ENCODE measurements at places on chromosomes 7 and 10.

DNA sequence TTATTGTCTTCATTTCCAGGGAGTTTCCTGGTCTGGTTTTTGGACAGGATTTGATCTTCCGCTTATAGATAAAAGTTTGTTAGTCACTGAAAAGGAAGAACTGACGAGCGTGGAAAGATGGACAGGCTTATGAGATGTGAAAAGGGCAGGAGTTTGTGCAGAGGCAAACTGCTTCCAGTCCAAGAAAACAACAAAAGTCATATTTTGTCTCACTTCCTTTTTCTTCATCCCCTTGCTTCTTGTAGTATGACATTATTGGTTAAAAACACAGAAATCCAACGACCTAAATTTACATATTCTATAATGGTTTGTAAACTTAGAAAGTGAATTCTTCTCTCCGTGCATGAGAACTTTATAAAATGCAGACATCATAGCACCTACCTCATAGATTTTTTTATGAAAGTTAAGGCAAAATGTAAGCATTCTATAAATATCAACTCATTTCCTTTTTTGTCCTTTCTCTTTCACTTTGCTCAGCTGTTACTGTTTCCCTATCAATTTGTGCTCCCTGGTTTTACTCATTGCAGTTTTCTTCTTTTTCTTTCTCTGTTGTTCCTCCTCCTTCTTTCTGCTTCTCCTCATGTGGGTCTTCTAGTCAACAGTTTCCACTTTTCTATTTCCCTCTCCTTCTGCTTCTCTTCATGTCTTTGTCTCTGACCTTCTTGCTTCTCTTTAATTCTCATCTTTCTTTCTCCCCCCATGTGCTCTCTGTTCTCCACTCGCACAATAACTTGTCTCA, 370.2 kb downstream of the ARL4A start:
- DNase-seq: no peak

GRCh38 chr7:74199551-74200355, 10.1 kb upstream of the LAT2 start:
- DNase-seq: no peak

- DNase-seq: no peak
These were observed 108.3 kb upstream of the HDAC9 start for GRCh38 chr7:18387191-18387735.

DNA sequence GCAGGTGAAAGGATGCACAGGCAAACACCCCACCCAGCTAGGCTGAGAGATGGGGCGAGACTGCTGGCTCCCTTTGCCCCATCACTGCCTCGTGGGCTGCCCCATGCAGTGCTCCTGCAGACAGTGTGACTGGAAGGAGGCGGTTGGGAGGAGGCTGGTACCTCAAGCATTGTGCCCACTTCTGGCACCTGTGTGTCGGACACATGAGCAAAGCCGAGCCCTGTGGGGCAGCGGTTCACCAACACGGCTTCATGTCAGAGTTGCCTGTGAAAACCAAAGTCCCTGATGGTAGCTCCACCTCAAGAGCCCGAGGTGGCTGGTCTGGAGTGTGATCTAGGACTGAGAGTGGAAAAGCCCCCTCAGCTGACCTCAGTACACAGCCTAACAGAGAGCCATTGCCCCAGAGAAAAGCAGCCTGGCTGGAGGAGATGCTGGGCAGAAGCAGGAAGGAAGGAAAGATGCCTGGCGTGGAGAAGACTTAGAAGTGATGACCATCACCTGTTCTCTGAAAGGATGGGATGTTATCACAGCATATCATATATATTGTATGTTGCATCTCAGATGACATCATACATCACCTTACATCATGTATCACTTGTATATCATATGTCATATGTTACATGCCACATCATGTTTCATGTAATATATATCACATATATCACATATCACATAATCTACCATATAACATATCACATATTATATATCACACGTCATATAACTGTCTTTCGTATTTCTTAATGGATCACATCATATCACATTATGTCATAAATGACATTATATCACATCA, 75.6 kb downstream of the ADCY1 start:
- no peak for DNase-seq

DNA sequence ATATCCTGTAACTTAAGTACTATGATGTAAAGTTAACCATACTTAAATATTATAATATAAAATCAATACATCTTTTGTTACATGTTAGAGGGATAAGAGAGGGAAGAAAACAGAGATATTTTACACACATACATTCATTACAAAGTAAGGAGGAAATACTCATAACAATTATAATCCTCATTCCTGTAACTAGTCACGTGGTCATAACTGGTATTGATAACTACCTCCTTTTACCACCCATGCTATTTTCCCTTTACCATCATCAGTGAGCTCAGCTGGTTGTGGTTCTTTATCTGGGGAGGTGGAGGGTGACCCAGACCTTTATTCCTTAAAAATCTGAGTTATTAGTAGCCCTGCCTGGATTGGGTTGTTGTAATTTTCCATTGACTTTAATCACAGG, 8.3 kb downstream of the GIMAP8 start:
- no peak for DNase-seq

DNA sequence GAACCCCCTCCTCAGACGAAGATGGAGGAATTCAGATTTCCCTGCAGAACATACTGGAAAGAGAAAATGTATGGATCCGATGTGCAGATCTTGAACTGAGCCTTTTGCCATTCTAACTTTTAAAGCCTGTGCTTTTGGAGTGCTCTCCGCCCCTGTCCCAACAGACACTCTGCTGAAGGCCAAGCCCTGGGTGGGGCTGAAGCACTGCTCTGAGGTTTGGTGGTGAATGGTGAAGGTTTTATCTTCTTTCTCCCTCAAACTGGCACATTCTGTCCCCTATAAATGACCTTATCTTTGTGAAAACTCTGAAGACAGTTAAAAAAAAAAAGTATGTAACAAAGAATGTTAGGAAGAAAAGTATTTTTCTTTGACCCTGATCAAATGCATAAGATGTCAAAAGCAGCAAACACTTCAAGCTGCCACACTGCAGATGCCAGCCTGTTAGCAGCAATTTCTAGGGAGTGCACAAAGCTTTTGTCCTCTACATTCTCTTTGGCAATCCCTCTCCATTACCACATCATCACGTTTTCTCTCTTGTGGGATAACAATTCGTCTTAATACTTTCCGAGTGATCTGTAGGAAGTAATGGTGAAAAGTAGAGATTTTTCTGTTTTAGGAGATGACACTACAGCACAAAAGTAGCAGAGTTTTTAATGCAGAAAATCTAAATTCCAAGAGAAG, 137.3 kb upstream of the CCDC6 start:
- no peak for DNase-seq

- no peak for DNase-seq
These were observed 17.3 kb downstream of the CCDC3 start for GRCh38 chr10:12984165-12984747.

DNA sequence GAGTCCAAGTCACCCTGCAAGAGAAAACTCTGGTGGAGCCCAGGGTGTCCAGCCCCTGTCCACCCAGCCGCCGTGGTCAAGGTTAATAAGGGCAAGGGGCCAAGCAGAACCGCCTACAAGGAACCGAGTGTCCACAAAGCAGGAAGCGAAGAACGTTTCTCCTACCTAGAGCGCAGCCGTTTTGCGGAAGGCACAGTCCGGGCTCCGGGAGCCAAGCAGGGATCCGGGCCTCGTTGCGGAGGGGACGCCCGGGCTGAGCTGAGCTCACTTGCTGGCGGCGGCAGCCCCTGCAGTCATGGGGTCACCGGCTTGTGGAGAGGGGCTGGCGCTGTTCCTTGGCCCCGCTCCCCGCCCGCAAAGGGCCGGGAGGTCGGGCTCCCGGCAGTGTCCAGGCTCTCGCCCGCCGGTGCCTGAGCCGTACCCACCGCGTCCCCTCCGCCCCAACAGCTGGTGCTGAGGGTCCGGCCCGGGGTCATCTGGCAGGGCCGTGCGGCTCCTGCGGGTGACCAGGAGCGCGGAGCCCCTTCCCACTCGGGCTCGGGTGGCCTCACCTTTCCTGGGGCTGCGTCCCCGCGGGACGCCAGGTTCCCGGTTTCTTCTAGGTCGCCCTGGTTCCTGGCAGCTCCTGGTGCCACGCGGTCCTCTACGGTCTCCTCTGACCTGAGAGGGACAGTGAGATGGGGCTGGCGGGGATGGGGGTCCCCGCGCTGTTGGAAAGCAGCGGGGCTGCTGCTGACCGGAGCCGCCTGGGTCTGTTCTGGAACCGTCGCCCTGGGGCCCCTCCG, 14.0 kb upstream of the ZNF273 start:
- DNase-seq: no peak

DNA sequence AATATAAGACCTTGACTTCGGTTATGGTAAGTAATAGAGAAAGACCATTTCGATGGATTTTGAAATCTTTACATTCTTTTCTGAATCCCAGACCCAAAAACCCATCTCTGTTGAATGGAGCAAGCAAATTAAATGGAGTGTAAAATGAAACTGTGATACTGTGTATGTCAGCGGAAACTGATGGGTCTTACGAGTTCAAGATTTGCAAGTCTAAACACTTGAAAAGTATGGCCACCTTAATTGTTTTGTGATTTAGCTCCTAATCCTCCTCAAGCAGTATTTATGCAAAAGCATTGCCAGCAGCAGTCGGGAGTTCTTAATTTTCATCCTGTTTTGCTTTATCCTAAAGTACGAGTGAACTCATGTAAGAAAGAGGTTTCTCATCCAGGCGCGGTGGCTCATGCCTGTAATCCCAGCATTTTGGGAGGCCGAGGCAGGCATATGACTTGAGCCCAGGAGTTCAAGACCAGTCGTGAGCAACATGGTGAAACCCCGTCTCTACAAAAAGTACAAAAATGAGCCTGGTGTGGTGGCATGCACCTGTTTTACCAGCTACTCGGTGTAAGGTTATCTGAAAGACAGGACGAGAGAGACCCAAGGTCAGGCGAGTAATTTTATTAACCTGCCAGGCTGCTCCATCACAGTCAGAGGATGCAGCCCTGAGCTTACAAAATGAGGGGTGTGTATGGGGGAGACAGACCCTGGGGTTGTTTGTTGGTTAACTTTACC, 5.8 kb upstream of the DHTKD1 start:
- no peak for DNase-seq

GRCh38 chr10:107966826-107967225, 802.3 kb upstream of the SORCS1 start:
- DNase-seq: no peak

DNA sequence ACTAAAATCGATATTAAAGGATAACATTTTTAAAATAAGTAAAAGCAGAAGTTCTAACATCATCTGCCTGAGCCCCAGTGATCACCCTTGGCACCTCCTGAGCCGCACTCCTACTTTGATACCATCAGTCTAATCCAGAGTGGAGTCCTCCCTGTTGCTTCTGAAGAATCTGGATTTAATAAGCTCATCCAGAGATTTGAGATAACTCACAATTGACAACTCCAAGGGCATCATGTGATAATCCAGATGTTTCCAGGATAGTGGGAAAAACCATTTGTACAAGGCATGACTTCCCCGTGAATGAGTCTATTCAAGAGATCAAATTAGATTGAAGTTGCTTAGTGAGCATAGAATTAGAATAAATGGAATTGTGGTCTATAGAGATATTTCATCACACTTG, 475.8 kb upstream of the C7orf33 start:
- no peak for DNase-seq

DNA sequence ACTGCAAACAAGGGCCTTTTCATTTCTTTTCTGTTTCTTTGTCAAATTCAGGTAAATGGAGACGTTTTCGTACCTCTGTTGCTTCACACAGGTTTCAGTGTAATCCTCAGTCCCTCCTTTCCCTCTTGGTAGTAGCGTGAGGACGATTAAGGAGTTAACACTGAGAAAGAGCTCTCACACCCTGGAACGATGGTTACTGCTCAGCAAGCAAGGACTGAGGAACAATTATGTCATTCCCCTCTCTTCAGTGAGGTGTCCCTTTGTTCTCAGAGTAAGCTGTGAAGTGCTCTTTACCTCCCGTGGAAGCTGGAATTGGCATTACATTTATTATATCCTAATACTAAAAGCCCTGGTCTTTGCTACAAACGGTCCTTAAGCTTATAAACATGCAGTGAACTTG, 95.9 kb downstream of the FANK1 start:
- no peak for DNase-seq

GRCh38 chr7:134660242-134660785, 13.7 kb downstream of the BPGM start:
- DNase-seq: no peak

- DNase-seq: no peak
These were observed 220.8 kb upstream of the PHYHIPL start for GRCh38 chr10:58955615-58956014.

- DNase-seq: no peak
These were observed 54.8 kb upstream of the RAB11FIP2 start for GRCh38 chr10:118101501-118101900.

DNA sequence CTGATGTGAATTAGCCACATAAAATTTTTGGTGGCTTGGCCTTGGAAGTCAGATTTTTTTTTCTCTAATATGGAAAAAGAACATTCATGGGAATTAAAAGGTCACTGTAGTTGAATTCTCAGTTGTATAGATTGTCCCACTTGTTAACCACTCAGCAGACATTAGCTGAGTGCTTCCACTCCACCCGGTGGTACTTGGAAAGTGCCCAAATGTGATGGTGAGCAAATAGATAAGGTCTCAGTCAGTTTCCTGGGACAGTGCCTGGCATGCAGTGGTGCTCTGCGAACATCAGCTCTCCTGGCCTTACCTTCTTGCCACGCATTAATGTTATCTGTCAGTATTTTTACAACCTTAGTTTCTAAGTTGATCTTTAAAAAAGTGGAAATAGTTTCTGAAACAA, 1.4 kb downstream of the ATP5F1C start:
- DNase-seq: no peak

DNA sequence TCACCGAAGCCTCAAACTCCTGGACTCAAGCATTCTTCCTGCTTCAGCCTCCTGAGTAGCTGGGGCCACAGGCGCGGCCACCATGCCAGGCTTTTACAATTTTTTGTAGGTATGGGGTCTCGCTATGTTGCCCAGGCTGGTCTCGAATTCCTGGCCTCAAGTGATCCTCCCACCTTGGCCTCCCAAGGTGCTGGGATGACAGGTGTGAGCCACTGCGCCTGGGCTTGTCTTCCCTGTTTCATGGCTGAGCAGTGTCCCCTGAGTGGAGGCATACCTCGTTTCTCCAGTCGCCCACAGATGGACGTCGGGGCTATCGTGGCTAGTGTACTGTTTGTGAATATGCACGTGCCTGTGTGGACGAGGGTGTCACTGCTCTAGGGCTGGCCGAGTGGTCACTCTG, 11.3 kb downstream of the INPP5A start:
- no peak for DNase-seq

GRCh38 chr10:120174491-120174890, 282.0 kb downstream of the SEC23IP start:
- DNase-seq: no peak

DNA sequence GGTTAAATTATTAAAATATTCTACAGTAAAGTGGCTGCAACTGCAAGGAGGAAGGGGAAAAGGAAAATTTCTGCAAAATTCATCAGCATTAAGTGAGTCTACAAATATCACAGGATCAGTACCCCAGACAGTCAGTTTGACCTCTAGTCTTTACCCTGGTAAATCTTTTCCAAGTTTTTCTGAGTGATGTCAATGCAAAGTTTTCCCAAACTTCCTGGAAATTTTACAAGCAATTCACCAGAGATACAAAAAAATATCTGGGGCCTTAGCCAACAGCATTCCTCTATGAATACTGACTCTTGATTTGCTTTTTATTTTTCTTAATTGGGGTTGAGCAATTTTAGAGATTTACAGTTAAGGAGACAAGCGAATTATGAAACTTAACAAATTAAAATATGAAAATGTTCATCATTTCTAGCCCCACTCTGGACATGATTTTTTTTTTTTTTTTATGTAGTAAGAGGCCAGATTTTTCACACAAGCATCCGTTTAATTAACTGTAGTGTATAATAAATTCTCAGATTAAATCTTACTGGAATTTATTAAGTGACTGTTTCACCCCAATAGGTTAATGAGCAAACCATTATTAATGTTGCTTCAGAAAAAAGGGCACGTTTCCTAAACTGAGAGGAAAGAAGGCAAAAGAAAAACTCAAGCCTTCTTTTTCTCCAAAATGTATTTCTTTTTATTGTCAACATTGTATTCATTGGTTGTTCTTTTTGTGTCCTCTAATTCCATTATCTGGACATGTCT, 539.5 kb upstream of the FZD8 start:
- no peak for DNase-seq

Measured in activated CD8-positive, alpha-beta memory T cell treated with anti-CD3 and anti-CD28 coated beads for 48 hours (primary cell).